ENCODE measurements at places on chromosomes 1 and 21. TPM values are rescaled to one million over a fixed set of nuclear protein-coding genes. Genes with fewer than 3 reads are reported as not detected.

ARMH1 gene
- polyA plus RNA-seq, result 1.1 TPM

RIPPLY3 gene
- 1.0 TPM for polyA plus RNA-seq

GOLT1A gene
- 0.42 TPM for polyA plus RNA-seq

RUNX3 gene
- 1.4 TPM for polyA plus RNA-seq

RAB3B gene
- polyA plus RNA-seq, result 0.02 TPM

DENND2C gene
- 21.4 TPM for polyA plus RNA-seq

OR2L3 gene
- not detected for polyA plus RNA-seq

SAMD11 gene
- polyA plus RNA-seq, result 1.5 TPM

CFHR1 gene
- polyA plus RNA-seq, result not detected
